ENCODE measurements at places on chromosomes 1 and 21. TPM values are rescaled to one million over a fixed set of nuclear protein-coding genes. Genes with fewer than 3 reads are reported as not detected.

- DNase-seq = no peak
Observed at GRCh38 chr1:84835169-84835568, 57.8 kb downstream of the LPAR3 start.

The SH2D1B gene
- total RNA-seq = not detected

The SERTAD4 gene
- 5.5 TPM for total RNA-seq

GRCh38 chr1:206020393-206021007 lies 3.2 kb downstream of the CTSE start:
- no peak for DNase-seq

DNA sequence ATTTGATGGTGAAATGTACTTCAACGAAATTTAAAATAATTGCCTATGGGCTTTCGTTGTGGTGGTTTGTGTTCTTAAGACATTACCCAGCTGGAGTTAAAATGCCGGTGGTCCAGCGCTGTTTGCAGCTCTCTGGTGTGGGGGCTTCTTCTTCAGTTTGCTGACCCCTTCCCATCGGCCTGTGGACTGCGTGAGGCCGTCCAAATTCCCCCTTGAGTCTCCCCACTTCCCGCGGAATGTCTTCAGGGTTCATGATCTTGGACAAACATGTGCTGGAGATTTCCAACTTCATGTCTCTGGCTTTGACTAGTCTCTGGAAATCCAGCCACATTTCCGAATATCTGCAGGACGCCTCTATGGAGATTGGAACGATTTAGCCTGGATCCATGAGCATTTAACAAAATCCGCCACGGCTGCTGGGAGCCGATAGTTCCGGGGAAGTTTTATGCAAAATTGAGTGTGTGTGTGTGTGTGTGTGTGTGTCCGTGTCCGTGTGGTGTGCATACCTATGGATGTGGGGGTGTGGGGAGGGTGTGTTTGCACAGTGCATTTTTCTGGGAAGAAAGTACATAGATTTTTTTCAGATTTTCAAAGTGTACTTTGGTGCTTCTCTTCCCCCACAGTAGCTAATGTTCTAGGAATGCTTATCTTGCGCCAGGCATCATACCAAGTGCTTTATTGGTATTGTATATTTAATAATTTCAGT lies 117.2 kb downstream of the PCP4 start:
- no peak for DNase-seq

The CRYBG2 gene
- 17.6 TPM for total RNA-seq

GRCh38 chr1:153588482-153588881 lies 22.8 kb upstream of the S100A2 start:
- no peak for DNase-seq

The CAPN9 gene
- not detected for total RNA-seq

DNA sequence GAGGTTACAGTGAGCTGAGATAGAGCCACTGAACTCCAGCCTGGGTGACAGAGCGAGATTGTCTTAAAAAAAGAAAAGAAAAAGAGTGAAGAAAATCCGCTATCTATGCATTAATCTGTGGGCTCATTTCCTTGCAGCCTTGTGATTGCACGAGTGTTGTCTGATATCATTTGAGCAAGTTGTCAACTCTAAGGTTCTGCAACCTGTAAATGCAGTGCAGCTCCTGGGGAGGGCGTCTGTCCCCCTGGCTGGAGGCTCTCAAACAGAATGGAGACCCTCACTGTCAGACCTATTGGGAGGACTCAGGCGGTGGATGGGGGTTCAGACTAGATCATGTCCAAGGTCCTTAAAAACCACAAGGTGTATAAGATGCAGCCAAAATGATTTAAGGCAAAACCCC lies 6.2 kb downstream of the CORT start:
- DNase-seq = no peak
